ENCODE measurements at places on chromosomes 2 and 18.

- DNase-seq: no peak
Observed at GRCh38 chr2:213015387-213016165, 135.8 kb downstream of the IKZF2 start.

DNA sequence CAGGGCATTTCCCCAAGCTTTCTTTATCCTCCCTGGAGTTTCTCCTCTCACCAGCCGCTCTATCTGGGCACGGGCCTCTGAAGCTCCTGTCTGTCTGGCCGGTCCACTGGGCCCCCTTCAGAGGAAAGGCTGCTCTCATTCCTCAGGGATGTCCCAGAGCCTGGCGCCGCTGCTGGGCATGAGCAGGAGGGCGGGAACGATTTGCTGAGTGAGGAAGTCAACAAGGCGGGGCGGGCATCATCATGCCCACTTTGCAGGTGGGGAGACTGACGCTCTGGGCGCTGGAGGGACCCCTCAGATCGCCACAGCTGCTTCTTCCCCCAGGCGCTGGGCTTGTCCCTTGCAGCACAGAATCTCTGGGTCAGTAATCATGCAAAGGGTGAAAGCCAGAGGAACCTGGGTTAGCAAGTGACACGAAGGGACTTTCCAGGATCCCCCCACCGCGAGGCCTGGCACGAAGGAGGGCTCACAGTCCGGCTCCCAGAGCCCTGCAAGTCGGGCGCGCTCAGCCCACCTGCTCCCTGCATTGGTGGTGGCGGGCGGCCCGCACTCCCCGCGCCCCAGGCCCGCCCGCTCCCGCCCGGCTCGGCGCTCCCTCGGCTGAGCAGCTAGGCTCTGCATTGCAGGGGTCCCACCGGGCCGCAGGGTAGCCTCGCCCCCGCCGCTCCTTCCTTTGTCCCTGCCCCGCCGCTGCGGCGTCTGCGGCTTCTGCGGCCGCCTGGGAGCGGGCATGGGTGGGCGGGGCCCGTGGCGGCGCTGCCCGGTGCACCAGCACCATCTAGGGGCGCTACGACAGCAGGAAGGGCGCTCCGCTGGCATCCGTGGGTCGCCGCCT is 157.8 kb downstream of the CYRIA start:
- DNase-seq: no peak

DNA sequence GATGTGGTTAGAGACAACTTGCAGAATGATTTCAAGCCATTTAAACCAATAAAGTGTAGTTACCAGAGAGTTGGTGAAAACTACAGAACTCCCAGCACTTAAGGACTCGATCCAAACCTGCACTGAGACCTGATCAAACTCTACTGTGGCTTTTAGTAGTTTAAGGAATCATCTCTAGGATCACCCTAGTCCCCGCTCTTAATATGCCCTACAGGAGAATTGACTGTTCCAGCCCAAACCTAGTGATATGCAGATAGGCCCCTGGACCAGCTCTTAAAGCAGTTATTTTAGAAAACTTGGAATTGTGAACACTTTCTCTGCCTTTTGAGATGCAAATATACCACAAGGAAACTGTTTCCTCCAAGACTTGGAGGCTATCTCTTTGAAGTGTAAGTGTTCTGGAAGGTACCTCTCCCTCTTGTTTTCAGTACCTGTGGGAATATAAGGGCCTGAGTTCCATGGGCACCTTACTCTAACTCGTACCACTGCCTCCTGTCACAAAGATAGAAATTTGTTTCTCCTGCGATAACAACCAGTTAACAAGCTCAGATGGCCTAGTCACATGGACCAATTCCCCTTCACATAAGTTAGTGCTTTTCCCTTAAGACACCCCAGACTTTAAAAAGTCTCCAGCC is 1367.2 kb upstream of the SLC39A10 start:
- no peak for DNase-seq

DNA sequence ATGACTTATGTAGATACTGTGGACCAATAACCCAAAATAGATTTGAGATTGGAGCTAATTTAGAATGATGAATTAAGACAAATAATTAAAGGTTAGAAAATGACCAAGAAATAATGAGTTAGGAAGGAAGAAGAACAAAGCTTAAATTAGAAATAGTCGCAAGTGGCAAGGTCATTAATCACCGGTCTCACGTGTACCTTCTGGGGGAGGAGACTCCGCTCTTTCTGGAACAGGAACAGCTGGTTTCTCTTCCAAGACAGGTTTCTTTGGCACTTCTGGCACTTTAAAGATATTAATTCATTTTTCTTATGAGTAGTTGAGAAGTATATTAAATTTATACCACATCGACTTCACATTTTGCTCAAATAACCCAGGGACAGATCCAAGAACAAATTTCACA is 156.7 kb downstream of the TTN start:
- no peak for DNase-seq

- DNase-seq: no peak
Observed at GRCh38 chr2:113877711-113878598, 11.9 kb upstream of the ACTR3 start.

GRCh38 chr18:58605027-58606020 is 23.6 kb downstream of the ALPK2 start:
- no peak for DNase-seq

DNA sequence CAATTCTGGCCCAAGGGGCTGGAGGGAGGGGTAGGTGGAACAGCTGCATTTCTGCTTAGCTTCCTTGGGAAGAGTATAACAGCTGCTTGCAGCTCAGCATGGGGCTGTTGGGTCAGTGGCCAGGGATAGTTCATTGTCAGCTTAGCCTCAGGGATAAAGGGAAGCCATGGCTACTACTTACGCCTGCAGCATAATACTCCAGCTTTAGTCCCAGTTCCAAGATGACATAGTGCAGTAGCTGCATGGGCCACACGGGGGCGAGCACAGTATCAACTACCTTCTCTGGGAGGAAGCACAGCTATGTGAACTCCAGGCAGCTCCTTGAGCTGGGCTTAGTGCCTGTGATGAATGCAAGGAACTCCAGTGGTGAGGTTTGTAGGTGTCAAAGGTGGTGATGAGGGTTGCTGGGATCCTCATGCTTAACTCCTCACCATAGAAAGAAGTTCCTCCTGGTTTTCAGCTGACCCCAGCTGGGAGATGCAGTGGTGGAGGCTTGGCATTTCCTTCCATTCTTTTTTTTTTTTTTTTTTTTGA is 35.4 kb upstream of the RHOB start:
- DNase-seq: no peak

GRCh38 chr2:75134860-75135259 is 64.5 kb downstream of the TACR1 start:
- no peak for DNase-seq

- DNase-seq: no peak
Observed at GRCh38 chr2:32895424-32895823, 51.3 kb upstream of the LTBP1 start.

- DNase-seq: no peak
Observed at GRCh38 chr2:225173909-225174308, 131.6 kb upstream of the DOCK10 start.

GRCh38 chr2:184125867-184126266 is 472.5 kb upstream of the ZNF804A start:
- no peak for DNase-seq

DNA sequence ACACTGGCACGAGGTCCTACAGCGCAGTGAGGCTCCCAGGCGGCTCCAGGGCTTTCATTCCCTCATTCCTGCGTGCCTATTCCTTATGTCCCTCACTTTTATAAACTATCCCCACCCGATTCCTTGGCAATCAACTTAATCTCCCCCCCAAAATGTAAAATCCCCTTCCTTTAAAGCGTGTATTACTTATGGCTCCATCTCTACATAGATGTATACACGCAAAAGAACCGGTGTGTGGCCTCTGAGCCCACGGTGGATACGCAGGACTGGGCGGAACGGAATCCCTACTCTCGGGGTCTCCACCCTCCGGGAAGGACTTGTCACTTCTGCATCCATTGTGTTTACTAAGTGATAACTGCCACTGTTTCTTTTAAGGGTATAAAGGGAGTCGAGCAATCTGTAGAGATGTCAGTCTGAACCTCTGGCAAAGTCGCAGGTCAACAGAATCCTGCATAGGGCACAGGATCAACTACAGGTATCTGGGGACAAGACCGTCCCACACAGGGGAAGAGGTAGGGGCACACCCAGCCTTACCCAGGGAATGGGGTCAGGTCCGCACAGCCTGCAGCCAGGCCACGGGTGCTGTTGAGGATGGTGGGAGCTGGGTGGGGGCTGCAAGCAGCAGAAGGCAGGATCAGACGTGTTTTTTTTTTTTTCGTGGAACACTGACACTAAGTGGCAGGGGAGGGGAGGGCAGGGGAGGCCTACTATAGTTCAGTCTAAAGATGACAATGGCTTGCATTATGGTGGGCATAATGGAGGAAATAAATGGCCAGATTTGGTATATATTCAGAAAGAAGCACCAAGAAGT is 42.1 kb downstream of the HDLBP start:
- DNase-seq: no peak

- DNase-seq: no peak
Observed at GRCh38 chr2:64760128-64760527, 106.4 kb upstream of the SERTAD2 start.

DNA sequence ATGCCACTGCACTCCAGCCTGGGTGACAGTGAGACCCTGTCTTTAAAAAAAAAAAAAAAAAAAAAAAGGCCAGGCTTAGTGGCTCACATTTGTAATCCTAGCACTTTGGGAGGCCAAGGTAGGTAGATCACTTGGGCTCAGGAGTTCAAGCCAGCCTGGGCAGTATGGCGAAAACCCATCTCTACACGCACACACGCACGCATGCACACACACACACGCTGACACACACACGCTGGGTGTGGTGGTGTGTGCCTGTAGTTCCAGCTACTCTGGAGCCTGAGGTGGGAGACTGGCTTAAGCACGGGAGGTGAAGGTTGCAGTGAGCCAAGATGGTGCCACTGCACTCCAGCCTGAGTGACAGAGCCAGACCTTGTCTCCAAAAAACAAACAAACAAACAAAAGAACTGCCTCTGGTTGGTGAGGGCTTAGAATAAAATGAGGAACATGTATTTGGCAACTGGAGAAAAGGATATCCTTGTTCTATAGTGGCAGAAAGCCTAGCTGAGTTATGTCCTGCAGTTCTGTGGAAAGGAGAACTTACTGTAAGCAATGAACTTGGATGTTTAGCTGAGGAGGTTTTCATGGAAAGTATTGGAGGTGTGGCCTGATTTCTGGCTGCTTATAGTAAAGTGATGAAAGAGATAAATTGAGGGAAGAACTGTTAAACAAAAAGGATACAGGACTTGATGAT is 34.0 kb downstream of the HAT1 start:
- DNase-seq: no peak

GRCh38 chr18:40041951-40042350 is 1913.1 kb upstream of the PIK3C3 start:
- no peak for DNase-seq

- no peak for DNase-seq
Observed at GRCh38 chr2:134875309-134875708, 36.9 kb downstream of the ACMSD start.

DNA sequence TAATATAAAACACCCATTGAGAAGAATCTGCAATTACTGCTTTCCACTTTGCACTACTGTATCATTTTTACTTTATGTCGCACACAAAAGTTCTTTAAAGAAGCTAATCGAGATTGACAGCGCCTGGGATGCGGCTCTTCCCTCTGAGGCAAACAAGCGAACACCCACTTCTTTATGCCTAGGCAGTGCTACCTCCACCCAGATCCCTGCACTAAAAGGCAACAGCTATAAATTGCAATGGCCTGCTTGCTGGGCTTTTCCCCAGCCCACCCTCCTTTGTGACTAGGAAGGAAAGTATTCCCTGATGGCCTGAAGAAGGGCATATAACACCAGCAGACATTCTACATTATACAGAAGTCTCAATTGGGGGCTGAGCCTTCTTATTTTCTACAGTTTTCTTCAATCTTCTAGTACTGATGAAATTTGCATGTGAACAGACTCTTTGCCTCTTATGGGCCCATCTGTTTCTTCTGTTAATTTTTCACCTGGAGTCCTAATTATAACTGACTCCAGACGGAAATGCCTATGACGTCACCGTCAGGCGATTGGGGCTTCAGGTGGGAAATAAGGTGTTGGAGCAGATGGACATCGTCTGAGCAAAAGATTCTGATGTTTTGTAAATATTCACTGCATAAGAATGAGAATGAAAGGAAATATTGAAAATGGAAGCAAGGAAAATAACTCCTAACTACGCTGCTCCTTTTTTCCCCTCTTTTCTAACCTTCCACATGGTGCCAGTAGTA is 138.9 kb upstream of the DCC start:
- DNase-seq: no peak

- DNase-seq: no peak
Observed at GRCh38 chr2:204159526-204159925, 223.0 kb downstream of the ICOS start.

GRCh38 chr2:105615305-105615704 is 129.4 kb upstream of the NCK2 start:
- DNase-seq: no peak

- no peak for DNase-seq
Observed at GRCh38 chr18:26806224-26806623, 59.3 kb downstream of the AQP4 start.

GRCh38 chr18:31243740-31244512 is 74.0 kb upstream of the DSG1 start:
- DNase-seq: no peak

- DNase-seq: no peak
Observed at GRCh38 chr2:208657468-208657867, 250.9 kb downstream of the PTH2R start.

DNA sequence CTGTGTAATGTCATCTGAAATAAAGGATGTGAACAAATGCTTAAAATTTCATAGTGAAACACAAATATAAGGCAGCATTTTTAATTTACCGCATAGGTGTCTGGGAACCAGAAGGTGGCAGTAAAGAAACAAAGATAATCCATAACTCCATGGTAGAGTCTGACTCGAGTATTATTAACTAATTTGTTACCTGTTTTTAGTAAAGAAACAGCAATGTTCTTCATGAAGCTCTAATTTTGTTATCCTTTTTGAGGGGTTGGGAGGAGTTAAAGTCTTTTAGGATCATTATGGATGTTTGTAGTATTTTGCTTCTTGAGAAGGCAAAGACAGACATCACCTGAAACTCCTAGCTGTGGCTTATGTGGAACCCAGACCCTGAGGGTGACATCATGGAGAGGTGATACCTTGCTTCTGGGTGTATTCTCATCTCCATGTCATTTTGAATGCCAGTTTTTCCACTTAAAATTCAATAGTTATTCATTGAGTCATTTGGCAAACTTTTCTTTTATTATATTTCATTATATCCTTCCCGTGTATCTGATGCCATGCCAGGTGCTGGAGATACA is 286.2 kb upstream of the EPAS1 start:
- DNase-seq: no peak
